ENCODE measurements at places on chromosomes 5 and 9.

GRCh38 chr9:91844701-91845291 lies 105.2 kb downstream of the ROR2 start:
- no peak overlapping the region for H3K27ac ChIP-seq
- H3K4me1 ChIP-seq = peaks cover 10% of the 10 kb centered on the region
- H3K27me3 ChIP-seq = peaks cover 55% of the 10 kb centered on the region

DNA sequence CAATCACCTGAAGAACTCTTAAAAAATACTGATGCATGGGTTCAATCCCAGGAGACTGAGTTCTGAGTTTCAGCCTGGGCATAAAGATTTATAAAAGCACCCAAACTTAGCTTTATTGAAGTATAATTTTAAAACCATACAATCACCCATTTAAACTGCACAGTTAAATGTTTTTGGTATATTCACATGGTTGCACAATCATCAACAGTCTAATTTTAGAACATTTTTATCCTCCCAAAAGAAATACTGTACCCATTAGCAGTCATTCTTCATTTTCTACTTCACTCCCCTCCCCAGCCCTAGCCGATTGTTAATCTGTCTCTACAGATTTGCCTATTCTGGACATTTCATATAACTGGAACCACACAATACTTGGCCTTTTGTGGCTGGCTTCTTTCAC lies 141.7 kb downstream of the ARSB start:
- H3K4me1 ChIP-seq = peaks cover 5% of the 10 kb centered on the region
- DNase-seq = no peak
- no peak overlapping the region for H3K4me3 ChIP-seq
- H3K36me3 ChIP-seq = peaks cover 1% of the 10 kb centered on the region
- H3K27me3 ChIP-seq = no peaks in the 10 kb centered on the region

- peaks cover 5% of the 10 kb centered on the region for H3K36me3 ChIP-seq
- no peak for DNase-seq
- no peak overlapping the region for H3K4me3 ChIP-seq
- H3K4me1 ChIP-seq = peaks cover 18% of the 10 kb centered on the region
These were observed 17.1 kb downstream of the RNF44 start for GRCh38 chr5:176519810-176520720.

DNA sequence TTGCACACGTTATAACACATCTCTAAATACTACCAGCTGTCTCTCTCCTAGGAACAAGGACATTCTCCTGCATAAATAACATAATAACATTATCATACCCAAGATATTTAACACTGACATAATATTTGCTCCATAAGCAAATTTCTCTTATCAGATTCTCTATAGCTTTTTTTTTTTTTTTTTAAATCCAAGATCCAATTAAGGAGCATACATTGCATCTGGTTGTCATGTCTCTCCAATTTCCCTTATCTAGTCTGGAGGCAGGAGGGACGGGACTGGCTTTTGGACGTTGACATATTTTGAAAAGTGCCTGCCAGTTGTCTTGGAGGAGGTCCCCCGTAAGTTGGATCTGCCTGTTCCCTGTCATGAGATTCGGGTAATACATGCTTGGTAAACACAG lies 76.6 kb downstream of the RAPGEF1 start:
- H3K36me3 ChIP-seq = peaks cover 10% of the 10 kb centered on the region
- H3K4me3 ChIP-seq = peak overlapping the region; percentile 1
- DNase-seq = no peak
- H3K27ac ChIP-seq = peak overlapping the region; percentile 89

DNA sequence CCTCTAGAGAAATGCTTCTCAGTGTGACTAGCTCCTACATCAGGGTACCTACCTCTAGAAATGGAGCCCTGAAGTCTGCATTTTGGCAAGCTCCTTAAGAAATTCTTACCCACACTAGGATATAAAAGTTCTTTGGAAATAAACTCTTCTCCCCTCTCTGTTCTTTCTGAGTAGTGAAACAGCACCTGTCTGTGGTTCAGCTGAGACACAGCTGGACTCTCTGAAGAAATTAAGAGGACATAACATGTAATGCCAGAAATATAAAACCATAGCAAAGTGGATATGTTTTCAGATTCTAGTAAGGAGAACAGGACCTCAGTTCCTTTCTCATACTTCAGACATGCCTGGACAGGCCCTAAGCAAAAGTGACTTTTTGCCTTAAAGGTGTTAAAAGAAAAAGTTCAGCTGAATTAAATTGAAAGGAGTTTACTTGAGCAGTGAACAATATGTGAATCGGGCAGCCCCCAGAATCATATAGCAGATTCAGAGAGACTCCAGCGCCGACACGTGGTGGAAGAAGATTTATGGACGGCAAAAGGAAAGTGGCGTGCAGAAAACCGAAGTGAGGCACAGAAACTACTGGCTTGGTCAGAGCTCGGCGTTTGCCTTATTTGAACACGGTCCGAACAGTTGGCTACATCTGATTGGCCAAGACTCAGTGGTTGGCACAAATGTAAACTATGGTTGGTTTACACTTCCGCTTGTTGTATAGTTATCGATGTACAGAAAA lies 64.5 kb downstream of the PRKACG start:
- peaks cover 7% of the 10 kb centered on the region for H3K4me1 ChIP-seq
- H3K4me3 ChIP-seq = no peak overlapping the region
- H3K36me3 ChIP-seq = no peaks in the 10 kb centered on the region
- H3K27me3 ChIP-seq = peaks cover 47% of the 10 kb centered on the region

- peaks cover 50% of the 10 kb centered on the region for H3K36me3 ChIP-seq
- H3K4me1 ChIP-seq = peaks cover 34% of the 10 kb centered on the region
- DNase-seq = peak; percentile 84
- peak overlapping the region; percentile 93 for H3K4me3 ChIP-seq
- peak overlapping the region; percentile 99 for H3K27ac ChIP-seq
- H3K27me3 ChIP-seq = no peaks in the 10 kb centered on the region
These were observed 45.4 kb downstream of the ANXA2R start for GRCh38 chr5:42994555-42995359.

GRCh38 chr5:22908129-22908528 lies 55.0 kb upstream of the CDH12 start:
- no peaks in the 10 kb centered on the region for H3K4me1 ChIP-seq
- DNase-seq = no peak
- H3K36me3 ChIP-seq = no peaks in the 10 kb centered on the region
- H3K27ac ChIP-seq = no peak overlapping the region
- H3K4me3 ChIP-seq = no peak overlapping the region
- no peaks in the 10 kb centered on the region for H3K27me3 ChIP-seq

GRCh38 chr5:93830893-93831292 lies 89.5 kb upstream of the POU5F2 start:
- no peaks in the 10 kb centered on the region for H3K4me1 ChIP-seq
- H3K27ac ChIP-seq = no peak overlapping the region
- no peaks in the 10 kb centered on the region for H3K36me3 ChIP-seq
- no peak overlapping the region for H3K4me3 ChIP-seq
- H3K27me3 ChIP-seq = no peaks in the 10 kb centered on the region

- H3K4me3 ChIP-seq = no peak overlapping the region
- no peaks in the 10 kb centered on the region for H3K4me1 ChIP-seq
- peaks cover 3% of the 10 kb centered on the region for H3K36me3 ChIP-seq
- DNase-seq = no peak
- H3K27me3 ChIP-seq = peaks cover under 1% of the 10 kb centered on the region
These were observed 105.4 kb downstream of the ZNF354C start for GRCh38 chr5:179165421-179166170.

DNA sequence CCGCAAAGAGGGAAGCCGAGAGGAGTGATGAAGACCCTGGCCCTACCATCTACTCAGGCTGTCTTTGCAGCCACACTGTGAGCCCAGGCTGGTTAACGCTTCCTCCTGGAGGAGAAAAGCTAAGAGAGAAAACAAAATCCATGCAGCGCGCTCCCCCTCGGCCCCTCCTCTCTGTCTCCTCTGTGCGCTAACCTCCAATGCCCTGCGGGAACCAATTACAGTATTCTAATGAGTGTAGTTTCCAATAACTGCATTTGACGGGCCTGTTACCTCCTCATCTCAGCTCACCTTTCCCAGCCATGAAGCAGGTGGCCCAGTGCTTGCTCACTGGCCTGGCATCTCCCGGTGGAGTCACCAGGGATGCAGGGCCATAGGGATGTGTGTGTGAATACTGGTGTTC lies 565.5 kb downstream of the EBF1 start:
- no peak overlapping the region for H3K4me3 ChIP-seq
- no peaks in the 10 kb centered on the region for H3K36me3 ChIP-seq
- H3K27ac ChIP-seq = no peak overlapping the region
- H3K27me3 ChIP-seq = peaks cover 19% of the 10 kb centered on the region

DNA sequence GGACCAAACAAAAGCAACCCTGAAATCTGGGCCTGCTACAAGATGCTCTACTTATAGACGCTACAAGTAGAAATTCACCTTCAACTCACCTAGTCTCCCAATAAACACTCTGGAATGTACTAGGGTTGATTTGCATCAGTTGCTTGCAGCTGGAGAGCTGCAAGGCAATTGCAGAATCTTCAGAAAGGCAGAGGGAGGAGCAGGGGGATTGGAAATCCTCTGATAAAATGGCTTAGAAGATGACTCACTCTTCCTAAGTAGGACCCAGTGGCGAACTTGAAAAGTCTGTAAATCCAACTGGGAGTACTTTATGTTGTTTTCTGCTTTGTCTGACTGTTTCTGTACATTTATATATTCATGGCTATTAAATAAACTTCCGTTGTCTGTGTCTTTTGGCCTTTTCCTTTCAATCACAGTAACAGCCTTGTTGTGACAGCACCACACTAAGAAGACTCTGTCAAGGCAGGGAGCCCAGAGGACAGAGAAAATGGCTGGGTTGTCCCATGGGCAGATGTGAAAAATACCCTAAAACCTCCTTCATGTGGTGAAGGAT lies 14.7 kb upstream of the MLLT3 start:
- H3K36me3 ChIP-seq = peaks cover 2% of the 10 kb centered on the region
- DNase-seq = no peak
- no peak overlapping the region for H3K4me3 ChIP-seq
- peaks cover 19% of the 10 kb centered on the region for H3K27me3 ChIP-seq
- peaks cover 10% of the 10 kb centered on the region for H3K4me1 ChIP-seq

DNA sequence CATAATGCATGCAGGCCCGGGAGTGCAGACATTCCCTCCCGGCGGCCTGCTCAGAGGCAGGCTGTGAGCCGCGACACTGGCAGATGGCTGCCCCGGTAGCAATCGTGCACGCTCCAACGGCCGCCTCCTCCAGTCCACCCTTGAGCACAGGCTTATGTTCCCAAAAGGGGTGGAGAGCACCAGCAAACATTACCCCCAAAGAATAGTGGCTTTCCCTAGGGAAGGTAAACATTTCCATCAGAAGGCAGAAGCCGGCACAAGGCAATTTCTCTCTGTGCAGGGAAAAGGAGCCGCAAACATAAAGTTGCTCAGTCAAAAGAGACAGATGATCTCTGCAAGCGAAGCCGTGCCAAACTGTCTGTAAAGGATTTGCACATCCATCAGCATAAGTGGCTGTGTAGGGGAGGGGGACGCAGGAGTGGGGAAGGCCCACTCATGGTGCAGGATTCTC lies 92.5 kb downstream of the SIL1 start:
- no peak for DNase-seq
- no peaks in the 10 kb centered on the region for H3K4me1 ChIP-seq
- no peak overlapping the region for H3K27ac ChIP-seq
- no peak overlapping the region for H3K4me3 ChIP-seq

DNA sequence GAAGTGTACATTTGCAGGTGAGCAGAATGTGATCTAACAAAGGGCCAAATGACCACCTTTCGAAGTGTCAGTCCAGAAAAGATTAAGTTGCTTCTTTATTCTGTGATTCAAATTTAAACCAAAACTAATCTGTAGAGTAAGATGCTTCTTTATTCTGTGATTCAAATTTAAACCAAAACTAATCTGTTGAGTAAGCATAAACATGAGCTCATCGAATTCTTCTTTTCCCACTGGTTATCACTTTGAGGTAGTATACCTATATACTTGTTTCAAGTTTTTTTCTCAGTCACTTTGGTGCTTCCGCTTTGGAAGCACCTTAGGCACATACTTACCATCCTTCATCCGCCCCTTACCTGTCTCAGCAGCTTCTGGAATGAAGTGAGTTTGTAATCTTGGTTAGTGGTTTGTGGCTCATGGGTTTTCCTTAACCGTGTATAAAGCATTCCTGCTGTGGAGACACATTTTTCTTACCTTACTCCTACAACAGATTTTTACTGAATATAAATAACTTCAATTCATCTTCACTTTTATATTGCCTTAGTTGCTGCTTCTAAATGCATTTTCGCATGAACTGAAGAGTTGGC lies 40.7 kb upstream of the CTXN3 start:
- DNase-seq = no peak
- no peak overlapping the region for H3K27ac ChIP-seq
- H3K36me3 ChIP-seq = peaks cover 3% of the 10 kb centered on the region

- H3K4me1 ChIP-seq = no peaks in the 10 kb centered on the region
- DNase-seq = no peak
- no peaks in the 10 kb centered on the region for H3K36me3 ChIP-seq
- peaks cover 59% of the 10 kb centered on the region for H3K27me3 ChIP-seq
These were observed 77.4 kb downstream of the SEC61B start for GRCh38 chr9:99299211-99300102.

DNA sequence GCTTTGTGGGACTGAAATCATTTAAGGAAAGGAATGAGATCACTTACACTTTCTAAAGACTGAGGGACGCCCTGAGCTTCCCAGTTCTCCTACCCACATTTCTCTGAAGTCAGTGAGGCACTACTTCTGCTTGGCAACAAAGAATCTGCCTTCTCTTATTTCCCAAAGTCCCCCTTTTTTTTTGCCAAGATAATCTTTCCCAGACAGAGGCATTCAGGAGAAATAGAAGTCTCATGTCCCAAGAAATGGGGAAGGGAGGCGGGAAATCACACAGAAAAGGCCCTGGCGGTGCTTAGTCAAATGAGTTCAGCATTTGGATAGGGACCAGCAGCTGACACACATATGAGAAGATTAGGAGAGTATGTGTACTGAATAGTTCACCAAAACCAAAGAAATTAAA lies 159.7 kb downstream of the MUSK start:
- no peaks in the 10 kb centered on the region for H3K36me3 ChIP-seq
- H3K4me3 ChIP-seq = no peak overlapping the region
- H3K4me1 ChIP-seq = no peaks in the 10 kb centered on the region
- H3K27ac ChIP-seq = no peak overlapping the region
- no peaks in the 10 kb centered on the region for H3K27me3 ChIP-seq

- no peaks in the 10 kb centered on the region for H3K27me3 ChIP-seq
- peaks cover 19% of the 10 kb centered on the region for H3K36me3 ChIP-seq
- no peak overlapping the region for H3K27ac ChIP-seq
- no peak overlapping the region for H3K4me3 ChIP-seq
- peaks cover 48% of the 10 kb centered on the region for H3K4me1 ChIP-seq
- DNase-seq = no peak
These were observed 136.4 kb downstream of the KDM4C start for GRCh38 chr9:6894135-6894534.

- no peak for DNase-seq
- H3K36me3 ChIP-seq = peaks cover 1% of the 10 kb centered on the region
- H3K4me3 ChIP-seq = no peak overlapping the region
- no peaks in the 10 kb centered on the region for H3K4me1 ChIP-seq
These were observed 24.3 kb downstream of the BOD1 start for GRCh38 chr5:173592050-173592669.

DNA sequence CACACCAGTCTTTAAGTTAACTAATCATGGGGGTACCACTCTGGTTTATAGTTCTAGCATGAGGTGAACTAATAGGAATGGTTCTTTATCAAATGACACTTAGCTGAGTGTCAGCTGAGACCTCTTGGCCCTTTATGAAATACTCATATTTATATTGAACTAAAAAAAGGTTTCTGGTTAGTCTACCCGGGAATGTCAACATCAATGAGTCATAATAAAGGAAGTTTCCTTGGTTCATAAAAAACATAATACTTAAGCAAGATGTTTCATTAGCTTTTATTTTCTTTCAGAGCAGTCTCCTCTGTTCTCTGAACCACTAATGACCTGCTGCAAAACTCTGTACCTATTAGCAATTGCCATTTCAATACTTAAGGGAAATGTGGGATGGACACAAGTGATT lies 13.7 kb downstream of the DAB2 start:
- no peak for DNase-seq
- H3K4me1 ChIP-seq = no peaks in the 10 kb centered on the region
- H3K27me3 ChIP-seq = peaks cover 22% of the 10 kb centered on the region
- H3K4me3 ChIP-seq = no peak overlapping the region
- no peak overlapping the region for H3K27ac ChIP-seq
- no peaks in the 10 kb centered on the region for H3K36me3 ChIP-seq
